NCI-H82 (cell line): ENCODE measurements at places on chromosomes 5 and 9.

DNA sequence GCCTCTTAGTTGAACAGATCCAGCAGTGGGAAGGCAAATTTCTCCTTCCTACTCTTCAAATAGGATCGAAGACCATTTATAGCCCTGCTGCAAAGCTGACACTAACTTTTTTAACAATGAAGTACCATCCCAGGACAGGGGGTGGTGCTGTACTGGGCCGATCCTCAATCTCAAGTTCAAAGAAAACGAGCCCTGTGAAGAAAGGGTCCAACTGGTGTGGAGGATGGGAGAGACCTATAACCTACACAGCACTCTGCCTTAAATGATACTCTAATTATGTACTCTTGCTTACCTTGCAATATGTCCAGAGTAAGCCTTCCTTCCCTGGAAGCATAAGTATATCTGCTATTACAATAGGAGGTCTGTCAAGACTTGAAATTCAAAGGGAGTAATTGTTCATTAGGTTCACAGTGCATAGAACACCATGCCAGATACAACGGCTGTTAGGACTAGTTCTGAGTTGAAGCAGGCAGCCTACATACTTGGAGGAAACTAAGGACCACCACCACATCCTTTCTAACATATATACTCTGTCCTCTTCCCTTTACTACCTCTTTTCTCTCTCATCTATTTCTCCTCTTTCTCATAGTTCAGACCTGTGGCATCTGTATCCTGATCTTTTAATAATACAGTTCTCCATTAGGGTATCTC is 6.2 kb downstream of the ETF1 start:
- DNase-seq: no peak

DNA sequence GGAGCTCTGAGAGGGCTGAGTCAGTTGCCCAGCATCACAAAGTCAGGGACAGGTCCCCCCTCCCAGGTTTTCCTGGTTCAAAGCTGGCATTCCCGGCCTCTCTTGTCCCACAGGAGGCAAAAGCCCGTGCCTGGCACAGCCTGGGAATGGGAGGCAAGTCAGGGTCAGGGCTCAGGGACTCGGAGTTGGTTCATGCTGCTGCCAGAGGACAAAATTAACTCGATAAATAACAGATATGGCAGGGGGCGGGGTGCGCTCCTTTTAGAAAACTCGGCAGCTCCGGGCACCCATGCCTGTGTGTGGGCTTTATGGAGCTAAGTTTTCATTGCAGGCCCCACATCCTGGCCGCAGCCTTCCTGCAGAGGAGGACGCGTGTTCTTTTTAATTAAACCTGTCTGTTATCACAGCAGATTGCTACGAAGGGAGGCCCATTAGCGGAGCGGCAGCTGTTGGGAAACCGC is 62.8 kb upstream of the LMX1B start:
- DNase-seq: peak; percentile 43

- no peak for DNase-seq
Observed at GRCh38 chr9:118321788-118322187, 617.6 kb downstream of the TLR4 start.

DNA sequence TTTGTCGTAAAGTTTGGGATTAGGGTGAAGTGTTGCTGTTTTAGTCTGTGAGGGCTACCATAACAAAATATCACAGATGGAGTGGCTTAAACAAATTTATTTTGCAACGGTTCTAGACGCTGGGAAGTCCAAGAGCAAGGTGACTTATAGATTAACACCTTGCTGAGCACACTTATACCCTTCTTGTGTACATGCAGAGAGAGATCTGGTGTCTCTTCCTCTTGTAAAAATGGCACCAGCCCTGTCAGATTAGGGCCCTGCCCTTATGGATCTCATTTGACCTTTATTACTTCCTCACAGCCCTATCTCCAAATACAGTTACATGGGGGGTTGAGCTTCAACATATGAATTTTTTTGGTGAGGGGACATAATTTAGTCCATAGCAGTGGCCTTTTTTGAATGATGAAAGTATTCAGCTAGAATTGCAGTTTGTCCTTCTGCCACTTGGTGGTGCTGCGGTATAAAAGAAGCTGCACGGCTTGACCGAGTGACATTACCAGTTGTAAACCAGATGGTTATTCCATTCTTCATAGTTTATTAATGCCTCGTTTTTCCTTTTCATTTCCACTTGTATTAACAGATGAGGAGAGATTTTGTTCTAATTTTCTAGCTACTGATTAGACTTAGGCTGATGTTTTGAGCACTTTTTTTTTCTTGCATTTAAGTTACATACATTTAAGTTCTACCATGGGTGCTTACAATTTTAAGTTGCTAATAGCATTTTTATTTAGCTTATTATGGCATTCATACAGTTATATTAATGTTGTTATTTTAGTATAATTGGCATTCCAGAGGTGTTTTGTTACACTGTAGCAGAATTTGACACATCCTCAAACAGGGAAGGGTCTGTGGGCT is 19.4 kb downstream of the DCP2 start:
- peak; percentile 72 for DNase-seq

DNA sequence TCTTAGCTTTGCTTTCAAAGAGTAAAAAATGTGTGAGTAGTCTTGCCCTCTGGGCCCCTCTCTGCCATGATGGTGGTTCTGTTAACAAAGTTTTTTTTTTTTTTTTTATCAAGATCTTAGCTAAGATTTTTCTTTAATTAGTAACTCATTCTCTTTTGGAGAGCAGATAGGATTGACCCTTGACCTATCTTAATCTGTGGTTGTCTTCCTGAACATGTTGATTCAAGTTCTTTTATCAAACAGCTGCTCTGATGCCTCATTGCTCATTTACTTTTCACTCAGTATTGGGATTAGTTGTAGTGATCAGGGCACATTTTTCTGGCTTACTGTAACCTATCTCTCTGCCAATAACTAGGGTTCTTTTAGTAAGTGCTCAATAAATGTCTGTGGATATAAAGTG is 106.3 kb downstream of the PCSK5 start:
- DNase-seq: peak; percentile 8

DNA sequence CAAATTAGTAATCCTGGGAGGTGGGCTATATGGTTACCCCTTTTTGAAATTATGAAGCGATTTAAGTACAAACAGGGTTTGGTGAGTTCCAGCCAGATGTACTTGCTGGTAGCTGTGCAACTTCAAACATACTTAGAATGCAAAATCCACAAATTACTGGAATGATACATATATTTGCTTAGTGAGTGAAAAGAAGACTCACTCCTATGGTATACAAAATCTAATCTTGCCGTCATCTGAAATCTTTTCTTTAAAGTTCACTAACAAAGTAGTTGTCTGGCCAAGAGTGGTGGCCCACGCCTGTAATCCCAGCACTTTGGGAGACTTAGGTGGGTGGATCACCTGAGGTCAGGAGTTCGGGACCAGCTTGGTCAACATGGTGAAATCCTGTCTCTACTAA is 64.9 kb upstream of the TJP2 start:
- DNase-seq: no peak

GRCh38 chr5:428754-429452 is 14.1 kb upstream of the EXOC3 start:
- no peak for DNase-seq

DNA sequence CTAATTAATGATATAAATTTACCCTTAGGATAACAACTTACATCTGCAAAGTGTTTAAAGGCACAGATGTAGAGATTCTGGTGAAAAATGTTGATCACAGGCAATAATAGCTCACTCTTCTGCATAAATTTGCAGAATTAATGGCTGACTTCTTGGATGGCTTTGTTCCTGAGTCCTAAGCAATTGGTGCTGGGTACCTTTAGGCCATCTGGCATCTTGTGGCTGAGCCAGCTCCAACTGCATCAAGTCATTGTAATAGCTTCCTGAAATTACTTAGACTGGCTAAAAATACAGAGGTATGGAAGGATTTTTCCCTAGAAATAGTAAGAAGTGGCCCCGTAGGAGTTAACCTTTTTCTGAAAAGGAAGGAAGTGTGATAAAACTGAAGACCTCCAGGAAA is 118.3 kb upstream of the MINAR2 start:
- peak; percentile 8 for DNase-seq

GRCh38 chr9:130107955-130108354 is 54.2 kb downstream of the GPR107 start:
- DNase-seq: no peak

GRCh38 chr5:147391781-147392180 is 118.1 kb downstream of the DPYSL3 start:
- peak; percentile 54 for DNase-seq

DNA sequence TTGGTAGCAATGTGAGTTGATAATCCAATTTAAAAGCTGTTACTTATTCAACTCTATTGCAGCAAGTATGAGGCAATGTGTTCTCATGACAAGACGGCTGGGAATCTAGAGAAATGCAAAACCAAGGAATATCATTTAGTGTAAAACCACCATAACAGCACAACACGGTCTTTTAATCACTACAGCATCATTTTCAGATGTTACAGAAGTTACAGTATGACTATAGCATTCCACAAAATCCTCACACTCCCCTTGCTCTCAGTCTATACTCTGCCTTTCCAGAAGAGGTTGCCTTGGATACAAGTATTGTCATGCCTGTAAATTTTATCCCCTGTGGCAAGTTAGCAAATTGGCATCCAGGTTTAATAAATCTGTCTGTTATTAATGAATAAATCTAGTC is 28.6 kb upstream of the TAS2R1 start:
- no peak for DNase-seq

- DNase-seq: no peak
Observed at GRCh38 chr5:168401880-168402279, 84.4 kb upstream of the RARS1 start.

GRCh38 chr9:82488313-82489200 is 500.0 kb downstream of the SPATA31D1 start:
- no peak for DNase-seq

- no peak for DNase-seq
Observed at GRCh38 chr5:77984587-77984986, 208.4 kb upstream of the TBCA start.

- no peak for DNase-seq
Observed at GRCh38 chr9:116924462-116925110, 237.5 kb downstream of the TRIM32 start.

DNA sequence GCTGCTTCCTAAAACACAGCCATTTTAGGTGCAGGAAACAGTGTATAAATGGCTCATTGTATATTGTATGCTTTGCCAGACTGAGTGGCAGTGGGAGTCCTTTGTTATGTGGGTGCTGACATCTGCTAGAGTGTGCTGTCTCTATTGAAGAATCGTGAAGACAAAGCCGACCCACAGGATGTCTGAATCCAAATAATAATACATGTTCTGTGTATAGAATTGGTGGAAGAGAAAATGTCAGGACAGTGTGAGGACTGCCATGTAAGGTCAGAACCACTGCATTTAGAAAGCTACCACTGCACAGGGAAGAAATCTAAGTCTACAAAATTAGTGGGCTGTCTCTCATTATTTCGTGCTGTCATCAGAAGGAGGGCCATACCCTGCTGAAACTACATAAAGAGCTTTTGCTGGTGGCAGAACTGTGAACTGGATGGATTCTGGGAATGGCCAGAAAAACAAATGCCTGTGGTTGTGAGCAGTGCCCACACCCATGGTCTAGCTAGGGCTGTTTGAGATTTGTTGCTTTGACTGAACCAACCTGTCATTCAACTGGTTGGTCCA is 2.5 kb downstream of the IL7R start:
- no peak for DNase-seq

DNA sequence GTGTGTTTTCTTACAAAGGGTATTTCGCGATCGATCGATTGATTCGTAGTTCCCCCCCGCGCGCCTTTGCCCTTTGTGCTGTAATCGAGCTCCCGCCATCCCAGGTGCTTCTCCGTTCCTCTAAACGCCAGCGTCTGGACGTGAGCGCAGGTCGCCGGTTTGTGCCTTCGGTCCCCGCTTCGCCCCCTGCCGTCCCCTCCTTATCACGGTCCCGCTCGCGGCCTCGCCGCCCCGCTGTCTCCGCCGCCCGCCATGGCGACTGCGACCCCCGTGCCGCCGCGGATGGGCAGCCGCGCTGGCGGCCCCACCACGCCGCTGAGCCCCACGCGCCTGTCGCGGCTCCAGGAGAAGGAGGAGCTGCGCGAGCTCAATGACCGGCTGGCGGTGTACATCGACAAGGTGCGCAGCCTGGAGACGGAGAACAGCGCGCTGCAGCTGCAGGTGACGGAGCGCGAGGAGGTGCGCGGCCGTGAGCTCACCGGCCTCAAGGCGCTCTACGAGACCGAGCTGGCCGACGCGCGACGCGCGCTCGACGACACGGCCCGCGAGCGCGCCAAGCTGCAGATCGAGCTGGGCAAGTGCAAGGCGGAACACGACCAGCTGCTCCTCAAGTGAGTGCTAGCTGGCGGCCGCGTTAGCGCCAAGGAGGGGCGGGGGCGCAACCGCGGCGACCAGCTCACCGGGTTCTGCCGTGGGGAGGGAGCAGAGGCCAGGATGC is 480 bp downstream of the LMNB1 start:
- peak; percentile 64 for DNase-seq

GRCh38 chr5:52544738-52545137 is 243.0 kb upstream of the ITGA1 start:
- DNase-seq: no peak

DNA sequence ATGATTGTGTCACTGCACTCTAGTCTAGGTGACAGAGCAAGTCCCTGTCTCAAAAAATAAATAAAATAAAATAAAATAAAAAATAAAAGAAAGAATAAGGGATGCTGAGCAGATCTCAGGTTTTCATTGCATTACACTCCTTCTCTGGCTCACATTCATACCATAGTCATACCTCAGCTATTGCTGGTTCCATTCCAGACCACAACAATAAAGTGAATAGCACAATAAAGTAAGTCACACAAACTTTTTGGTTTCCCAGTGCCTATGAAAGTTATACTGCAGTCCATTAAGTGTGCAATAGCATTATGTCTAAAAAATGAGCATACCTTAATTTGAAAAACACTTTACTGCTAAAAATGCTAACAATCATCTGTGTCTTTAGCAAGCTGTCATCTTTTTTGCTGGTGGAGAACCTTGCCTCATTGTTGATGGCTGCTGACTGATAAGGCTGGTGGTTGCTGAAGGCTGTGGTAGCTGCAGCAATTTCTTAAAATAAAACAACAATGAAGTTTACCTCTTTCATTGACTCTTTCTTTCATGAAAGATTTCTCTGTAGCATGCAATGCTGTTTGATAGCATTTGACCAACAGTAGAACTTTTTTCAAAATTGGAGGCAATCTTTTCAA is 415.7 kb downstream of the ZNF608 start:
- DNase-seq: no peak
